Daoy (cell line): ENCODE measurements at places on chromosomes 13 and 19. TPM values are rescaled to one million over a fixed set of nuclear protein-coding genes. Genes with fewer than 3 reads are reported as not detected.
A peak's percentile ranks its signal among the peaks of the same experiment; 100 is the strongest.

GRCh38 chr13:107231944-107232343 is 664.0 kb upstream of the ARGLU1 start:
- no peak for DNase-seq

DNA sequence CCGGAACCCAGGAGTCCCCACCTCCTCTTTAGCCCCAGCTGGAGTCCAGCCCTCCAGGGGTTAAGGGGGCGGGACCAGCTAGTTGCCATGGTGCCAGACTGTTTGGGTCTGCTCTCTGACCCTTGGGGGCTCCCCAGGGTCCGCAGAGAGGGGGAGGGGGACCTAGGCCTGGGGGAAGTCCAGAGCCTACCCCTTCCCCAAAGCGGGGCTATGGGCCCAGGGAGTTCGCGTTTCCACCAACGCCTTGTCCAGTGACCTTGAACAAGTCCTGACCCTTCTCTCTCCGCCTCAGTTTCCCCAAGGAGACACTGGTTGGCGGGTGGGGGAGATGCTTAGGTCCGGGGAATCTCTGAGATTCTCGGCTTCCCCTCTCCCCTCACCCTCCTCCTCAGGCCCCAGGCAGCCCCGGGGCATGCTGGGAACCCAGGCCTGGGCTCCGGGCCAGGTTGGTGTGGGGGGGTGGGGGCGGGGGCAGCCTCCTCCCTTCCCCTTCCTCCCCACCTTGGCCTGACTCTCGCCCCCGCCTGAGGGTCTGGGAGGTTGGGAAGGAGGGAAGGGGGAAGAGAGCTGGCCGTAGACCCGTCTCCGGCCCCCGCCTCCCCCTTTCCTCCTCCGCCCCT is 2.6 kb upstream of the SPACA6 start:
- DNase-seq, result peak; percentile 76

- DNase-seq, result no peak
Measured at GRCh38 chr13:78592584-78592983, 10.8 kb downstream of the POU4F1 start.

DNA sequence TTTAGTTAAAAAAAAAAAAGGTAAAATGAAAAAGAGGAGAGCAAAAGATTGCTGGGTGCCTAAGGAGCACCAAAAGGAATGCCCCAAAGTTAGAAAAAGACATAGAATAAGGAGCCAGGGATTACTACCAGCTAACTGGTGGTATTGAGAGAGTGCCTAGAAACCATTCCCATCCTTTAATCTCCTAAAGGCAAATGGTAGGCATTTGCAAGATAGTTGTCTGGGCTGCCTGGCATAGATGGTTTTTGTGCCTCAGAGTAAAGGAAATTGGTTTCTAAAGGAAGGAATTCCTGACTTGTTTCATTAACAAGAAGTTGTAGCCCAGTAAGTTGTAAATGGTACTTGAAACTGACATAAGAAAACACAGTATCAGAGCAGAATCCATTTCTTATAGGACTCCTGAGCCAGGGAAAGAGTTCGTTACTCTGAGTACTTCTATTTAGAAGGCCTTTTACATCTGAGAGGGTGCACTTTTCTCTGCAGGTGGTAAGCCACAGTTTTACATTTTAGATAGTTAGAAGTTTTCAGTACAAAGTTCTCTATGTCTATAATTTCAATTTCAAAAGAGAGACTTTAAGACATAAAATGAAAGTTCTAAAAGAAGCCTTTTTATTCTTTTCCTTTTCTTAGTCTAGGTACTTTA is 92.6 kb downstream of the OLFM4 start:
- DNase-seq, result no peak

DNA sequence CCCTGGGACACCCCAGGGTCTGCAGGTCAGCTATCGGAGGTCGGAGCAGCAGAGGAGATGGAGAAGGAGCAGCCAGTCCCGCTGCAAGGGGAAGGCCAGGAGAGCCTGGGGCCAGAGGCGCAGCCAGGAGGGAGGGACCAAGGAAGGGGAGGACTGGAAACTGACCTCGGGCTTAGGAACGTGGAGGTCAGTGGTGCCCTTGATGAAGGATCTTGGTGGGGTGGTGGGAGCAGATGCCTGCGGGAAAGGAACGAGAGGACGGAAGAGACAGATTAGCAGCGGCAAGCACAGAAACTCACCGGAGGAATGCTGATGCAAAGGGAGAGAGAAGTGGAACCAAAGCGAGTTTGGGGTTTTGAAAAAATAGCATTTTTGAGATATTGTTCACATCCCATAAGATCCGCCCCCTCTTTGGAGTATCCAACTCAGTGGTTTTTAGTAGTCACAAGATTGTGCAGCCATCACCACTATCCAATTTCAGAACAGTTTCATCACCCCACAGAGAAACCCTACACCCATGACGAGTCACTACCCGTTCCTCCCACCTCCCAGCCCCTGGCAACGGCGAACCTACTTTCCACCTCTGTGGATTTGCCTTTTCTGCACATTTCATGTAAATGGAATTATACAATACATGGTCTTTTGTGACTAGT is 22.1 kb downstream of the PLEKHF1 start:
- DNase-seq, result peak; percentile 92

Gene LRCH1
- total RNA-seq, result 2.9 and 3.8 TPM in 2 replicates

Gene ZNF486
- 8.7 and 11.5 TPM in 2 replicates for total RNA-seq
